ENCODE measurements at places on chromosomes 3 and 15.
A peak's percentile ranks its signal among the peaks of the same experiment; 100 is the strongest.

DNA sequence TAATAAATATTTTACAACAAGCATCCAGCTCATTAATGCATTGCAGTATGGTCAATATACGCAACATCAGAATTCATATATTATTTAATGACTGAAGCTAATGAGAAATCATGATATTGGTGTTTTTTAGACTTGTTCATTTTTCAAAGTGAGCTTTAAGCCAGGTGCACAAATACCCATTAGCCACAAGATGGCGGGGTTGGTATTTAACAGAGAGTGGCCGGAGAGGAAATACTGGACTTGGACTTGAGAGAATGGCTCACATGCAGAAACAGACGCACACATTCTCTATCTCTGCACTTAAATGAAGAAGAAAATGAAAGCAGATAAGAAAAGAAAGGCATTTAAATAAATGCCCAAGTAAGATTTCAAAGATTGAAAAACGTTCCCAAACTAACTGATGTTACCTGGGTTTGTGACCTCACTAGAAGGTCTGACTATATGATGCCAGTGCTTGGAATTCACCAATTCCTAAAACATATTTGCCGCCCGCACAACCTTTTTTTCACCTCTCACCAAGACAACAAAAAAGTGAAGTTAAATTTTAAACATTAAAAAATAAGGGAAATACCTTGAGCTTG, 21.2 kb upstream of the CRBN start:
- DNase-seq: no peak

DNA sequence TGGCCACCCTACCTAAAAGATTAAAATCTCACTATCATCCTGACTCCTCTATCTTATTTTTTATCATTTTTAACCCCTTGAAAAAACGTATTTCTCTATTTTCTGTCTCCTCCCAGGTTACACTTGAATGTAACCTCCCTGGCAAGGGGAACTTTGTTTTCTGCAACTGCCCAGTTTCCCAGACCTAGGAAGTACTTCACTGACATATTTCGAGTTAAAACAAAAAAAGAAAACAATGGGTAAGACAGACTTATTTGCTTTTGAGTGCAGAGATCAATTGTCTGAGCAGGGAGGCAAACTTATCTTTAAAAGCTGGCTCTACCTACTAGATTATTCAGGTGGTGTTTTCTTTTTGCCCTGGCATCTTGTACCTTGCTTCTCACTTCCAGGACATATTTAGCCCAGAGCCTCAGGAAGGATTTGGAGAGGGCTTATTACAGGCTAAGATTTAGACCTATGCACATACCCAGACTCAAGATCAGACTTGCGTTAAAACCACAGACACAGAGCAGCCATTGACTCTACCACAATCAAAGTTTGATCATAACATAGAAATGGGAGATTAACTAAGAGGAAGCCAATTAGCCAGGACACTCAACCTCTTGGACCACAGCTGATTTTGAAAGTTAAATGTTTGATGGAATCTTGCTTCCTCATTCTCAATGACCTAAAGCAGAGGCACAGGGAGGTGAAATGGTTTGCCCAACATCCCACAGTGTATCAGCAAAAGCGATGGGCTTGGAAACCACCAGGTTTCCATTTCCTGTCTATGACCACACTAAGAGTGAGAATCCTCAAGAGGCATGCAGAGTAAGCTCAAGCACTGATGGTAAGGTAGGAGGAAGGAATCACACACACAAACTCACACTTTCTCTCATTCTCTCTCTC, 169.5 kb upstream of the THBS1 start:
- DNase-seq: no peak

- no peak for DNase-seq
Measured at GRCh38 chr15:56934269-56934668, 15.8 kb downstream of the TCF12 start.

- no peak for DNase-seq
Measured at GRCh38 chr3:139586420-139587017, 47.0 kb upstream of the RBP1 start.

DNA sequence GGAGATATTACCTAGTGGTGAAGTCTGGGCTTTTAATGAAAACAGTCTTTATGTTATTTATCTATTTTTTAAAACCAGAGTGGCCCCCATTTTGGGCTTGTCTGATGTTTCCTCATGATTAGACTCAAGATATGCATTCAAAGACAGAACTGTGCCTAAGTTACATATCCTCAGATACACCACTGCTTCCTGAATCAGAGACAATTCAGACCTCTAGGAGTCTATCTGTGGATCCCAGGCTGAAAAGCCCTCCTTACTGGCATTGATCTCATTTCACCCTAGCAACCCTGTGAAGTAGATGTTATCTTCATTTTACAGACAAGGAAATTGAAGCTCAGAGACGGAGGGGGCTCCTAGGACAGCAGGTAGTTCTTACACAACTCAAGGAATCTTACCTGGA, 16.8 kb upstream of the TGM5 start:
- no peak for DNase-seq

GRCh38 chr3:10351013-10351735, 30.3 kb upstream of the SEC13 start:
- no peak for DNase-seq

GRCh38 chr15:28903555-28903954, 17.8 kb downstream of the APBA2 start:
- no peak for DNase-seq

- no peak for DNase-seq
Measured at GRCh38 chr3:154384479-154384878, 45.5 kb downstream of the GPR149 start.

- DNase-seq: no peak
Measured at GRCh38 chr3:152272771-152273242, 4.1 kb downstream of the MBNL1 start.

DNA sequence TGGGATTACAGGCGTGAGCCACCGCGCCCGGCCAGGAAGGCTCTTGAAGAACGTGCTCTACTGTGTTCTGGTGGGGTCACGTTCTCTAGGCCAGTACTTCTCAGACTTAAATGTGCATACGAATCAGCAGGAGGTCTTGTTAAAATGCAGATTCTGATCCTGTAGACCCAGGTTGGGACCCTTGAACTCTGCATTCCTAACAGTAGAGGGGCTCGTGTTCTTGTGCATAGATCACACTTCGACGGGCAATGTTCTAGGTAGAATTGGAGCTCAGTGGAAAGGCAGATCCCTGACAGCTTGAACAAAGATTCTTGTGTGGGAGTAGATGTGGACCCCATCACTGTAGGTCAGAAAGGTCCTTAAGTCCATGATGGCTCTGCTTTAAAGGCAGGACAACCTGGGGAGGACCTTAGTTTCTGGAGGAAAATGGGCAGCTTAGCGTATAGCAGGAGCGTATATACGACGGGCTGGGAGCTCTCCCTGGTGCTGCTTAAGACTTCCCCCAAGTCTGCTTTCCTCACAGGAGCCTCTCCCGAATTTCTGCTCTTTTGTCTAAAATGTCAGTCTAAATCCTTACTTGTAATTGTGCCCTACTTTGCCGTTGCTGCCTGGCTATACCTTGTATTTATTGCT, 16.9 kb upstream of the FAM81A start:
- no peak for DNase-seq

GRCh38 chr3:67529337-67529736, 125.1 kb downstream of the SUCLG2 start:
- DNase-seq: no peak

DNA sequence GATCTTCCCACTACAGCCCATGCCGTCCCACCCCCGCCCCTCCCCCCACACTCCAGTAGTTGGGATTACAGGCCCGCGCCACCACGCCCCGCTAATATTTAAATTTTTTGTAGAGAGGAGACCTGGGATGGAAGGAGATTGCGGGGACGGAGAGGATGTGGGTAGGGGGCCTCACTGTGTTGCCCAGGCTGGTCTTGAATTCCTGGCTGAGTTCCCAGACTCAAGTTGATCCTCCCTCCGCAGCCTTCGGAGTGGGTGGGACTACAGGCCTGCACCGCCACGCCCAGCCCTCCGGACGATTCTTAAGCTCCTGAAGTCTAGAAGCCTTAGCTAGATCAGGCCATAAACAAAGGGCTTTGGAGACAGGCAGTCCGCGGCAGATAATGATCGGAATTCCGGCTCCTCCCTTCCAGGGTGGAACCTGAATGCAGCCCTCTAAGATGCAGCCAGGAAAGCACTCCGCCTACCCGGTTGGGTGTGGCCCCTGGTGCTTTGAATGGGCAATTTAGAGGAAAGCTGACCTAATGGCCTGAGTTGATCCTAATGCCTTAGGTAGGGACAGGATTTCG, at the start of gene DPPA2:
DPPA2 (minus strand) TSS at position 356 of the 569 bp plus-strand sequence. CDS start 1,975 bp downstream, outside the sequence.
- DNase-seq: no peak

DNA sequence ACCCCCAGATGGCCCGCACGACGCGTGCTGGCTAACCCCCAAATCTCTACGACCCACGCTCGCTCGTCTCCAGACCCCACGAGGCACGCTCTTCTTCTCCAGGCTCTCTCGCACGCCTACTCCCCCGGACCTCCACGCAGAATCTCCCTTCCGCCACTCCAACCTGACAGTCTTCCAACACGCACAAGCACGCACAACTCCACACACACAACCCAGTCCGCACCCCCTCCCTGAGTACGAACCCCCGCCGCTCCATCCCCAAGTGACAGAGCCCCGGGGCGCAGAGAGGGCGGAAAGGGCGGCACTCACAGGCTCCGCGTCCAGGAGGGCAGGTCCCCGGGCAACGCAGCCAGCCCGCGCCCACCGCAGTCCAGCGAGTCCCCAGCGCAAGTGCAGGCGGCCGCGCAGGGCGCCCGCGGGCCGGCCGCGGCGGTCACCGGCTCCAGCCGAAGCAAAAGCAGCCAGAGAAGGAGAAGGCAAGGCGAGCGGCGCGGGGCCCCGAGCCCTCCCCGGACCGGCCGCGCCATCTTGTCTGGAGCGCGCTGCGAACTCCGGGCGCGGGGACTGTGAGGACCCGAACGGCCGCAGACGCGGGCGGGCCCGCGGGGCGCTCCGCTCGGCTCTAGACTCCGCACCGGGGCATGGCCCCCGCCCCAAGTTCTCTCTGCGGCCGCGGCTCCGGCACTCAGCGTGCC, 794 bp downstream of the LRIG1 start:
- peak; percentile 29 for DNase-seq

GRCh38 chr3:146227486-146227885, 23.4 kb downstream of the PLSCR4 start:
- DNase-seq: no peak

GRCh38 chr3:28117598-28117997, 123.8 kb upstream of the CMC1 start:
- DNase-seq: no peak
